Large intestine (tissue), 12 donors: ENCODE measurements at places on chromosomes 4 and X.
A peak's percentile ranks its signal among the peaks of the same experiment; 100 is the strongest.

- DNase-seq, result no peak
Measured at GRCh38 chr4:27720010-27720766, 859.5 kb downstream of the STIM2 start.

DNA sequence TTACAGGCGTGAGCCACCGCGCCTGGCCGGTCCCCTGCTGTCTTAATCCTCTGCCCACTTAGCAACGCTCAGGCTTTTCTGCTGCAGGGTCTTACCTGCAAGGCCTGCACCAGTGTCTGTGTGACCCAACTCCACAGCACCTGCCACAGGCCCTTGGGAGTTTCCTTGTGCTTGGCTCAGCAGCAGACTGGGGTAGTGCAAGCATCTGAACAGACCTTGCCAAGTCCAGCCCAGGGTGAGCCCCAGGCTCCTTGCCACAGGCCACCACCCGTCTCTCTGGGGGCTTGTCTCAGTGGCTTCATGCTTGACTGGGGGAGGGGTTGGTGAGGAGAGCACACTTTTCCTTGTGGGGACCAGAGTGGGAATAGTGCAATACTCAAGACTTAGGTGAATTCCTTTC, 87.0 kb downstream of the FAM193A start:
- no peak for DNase-seq

DNA sequence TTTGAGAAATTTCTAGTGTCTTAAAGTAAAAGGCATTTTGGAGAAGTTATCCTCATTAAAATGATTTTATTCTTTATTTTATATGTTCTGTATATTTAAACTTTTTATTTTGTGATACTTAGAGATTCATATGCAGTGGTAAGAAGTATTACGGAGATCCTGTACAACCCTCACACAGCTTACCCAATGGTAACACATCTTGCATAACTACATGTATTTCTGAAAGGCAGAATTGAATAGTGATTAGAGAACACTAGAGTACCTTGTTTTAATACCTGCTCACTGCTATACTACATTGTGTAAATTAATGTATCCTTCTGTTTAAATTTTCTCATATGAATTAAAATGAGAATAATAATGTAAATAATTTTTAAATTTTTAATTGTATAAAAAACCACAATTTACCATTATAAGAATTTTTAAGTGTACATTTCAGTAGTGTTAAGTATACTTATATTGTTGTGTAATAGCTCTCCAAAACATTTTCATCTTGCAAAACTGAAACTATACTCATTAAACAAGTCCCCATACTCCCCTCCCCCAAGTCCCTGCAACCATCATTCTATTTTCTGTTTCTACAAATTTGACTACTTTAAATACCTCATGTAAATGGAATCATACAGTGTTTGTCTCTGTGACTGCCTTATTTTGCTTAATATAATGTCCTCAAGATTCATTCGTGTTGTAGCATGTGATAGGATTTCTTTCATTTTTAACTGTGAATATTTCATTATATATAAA, 45.4 kb downstream of the INTS12 start:
- no peak for DNase-seq

GRCh38 chr4:89617317-89617716, 219.6 kb downstream of the SNCA start:
- no peak for DNase-seq

- no peak for DNase-seq
Measured at GRCh38 chr4:165810726-165811125, 62.3 kb upstream of the TLL1 start.

DNA sequence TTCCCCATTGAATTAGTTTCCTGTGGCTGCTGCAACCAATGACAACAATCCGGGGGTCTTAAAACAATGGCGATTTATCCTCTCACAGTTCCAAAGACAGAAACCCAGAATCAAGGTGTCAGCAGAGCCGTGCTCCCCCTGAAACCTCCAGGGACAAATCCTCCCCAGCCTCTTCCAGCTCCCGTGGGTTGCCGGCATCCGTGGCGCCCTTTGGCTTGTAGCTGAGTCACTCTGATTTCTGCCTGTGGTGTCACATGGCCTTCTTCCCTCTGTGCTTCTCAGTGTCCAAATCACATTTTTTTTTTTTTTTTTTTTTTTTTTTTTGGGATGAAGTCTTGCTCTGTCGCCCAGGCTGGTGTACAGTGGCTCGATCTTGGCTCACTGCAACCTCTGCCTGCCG, 64.5 kb upstream of the STX18 start:
- no peak for DNase-seq

- DNase-seq, result no peak
Measured at GRCh38 chr4:61149278-61149677, 50.8 kb upstream of the ADGRL3 start.

DNA sequence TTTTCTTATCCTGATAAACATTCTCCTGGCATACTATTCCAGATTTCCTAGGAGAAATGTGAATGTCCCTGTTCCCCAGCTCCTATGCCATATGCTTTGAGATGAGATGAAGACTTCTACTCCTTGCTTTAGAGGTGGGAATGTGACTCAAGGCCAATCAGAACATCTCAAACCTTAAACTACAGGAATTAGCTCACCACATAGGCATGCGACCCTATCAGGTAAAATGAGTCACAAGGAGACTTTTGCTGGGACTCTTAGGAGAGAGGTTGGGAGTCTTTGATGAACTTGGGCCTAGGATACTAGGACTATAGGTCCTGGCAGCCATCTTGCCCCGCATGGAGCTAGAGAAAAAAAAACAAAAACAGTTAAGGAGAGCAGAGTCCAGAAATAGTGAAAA, 5.8 kb upstream of the USO1 start:
- no peak for DNase-seq

DNA sequence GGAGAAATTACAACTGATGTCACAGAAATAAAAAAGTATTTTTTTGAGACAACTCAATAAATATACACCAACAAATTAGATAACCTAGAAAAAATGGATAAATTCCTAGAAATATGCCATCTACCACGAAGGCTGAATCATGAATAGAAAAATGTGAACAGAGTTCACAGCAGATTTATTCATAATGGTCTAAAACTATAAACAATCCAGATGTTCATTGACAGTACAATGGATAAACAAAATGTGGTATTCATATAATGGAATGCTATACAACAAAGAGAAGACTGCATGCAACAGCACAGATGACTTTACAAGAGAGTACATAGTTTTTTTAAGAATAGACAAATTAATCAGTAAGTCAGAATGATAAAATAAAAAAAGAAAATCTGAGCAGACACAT, 55.2 kb downstream of the CLOCK start:
- DNase-seq, result no peak

DNA sequence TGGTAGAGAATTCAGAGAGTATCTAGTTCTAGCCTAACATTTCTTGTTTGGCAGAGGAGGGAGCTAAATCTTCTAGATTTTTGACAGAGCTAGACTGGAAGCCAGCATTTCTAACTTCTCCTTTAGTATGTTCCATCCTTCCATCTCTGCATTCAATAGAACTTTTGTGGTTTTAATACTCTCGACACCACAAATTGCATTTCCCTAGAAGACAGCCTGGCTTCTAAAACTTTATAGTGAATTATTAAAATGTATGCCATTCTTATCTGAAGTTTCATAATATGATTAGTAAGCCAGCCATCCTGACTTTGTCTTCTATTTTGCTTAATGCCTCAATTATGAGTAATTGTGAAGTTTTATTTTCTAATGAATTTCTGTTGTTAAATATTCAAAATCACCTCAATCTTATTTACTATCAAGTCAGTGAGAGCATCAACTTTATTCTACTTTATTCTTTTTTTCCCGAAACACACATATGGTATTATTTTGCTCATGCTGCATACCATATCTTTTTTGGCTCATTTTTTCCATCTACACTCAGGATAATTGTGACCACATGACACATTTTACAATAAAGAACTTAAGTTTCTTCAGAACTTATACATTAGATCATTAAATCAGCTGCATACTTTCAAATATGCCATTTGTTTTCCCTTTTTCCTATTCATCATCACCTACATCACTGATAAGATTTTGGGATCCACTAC, 30.2 kb downstream of the EDNRA start:
- DNase-seq, result no peak

- DNase-seq, result no peak
Measured at GRCh38 chr4:30821859-30822612, 101.9 kb downstream of the PCDH7 start.

- no peak for DNase-seq
Measured at GRCh38 chr4:186939226-186939625, 215.6 kb upstream of the FAT1 start.

GRCh38 chr4:1330761-1331590, 16.0 kb upstream of the UVSSA start:
- no peak for DNase-seq

GRCh38 chr4:170700064-170700463, 610.3 kb upstream of the AADAT start:
- DNase-seq, result no peak

GRCh38 chr4:166501941-166502382, 628.9 kb downstream of the TLL1 start:
- no peak for DNase-seq

GRCh38 chr4:8556341-8557150, 23.6 kb upstream of the GPR78 start:
- no peak for DNase-seq

DNA sequence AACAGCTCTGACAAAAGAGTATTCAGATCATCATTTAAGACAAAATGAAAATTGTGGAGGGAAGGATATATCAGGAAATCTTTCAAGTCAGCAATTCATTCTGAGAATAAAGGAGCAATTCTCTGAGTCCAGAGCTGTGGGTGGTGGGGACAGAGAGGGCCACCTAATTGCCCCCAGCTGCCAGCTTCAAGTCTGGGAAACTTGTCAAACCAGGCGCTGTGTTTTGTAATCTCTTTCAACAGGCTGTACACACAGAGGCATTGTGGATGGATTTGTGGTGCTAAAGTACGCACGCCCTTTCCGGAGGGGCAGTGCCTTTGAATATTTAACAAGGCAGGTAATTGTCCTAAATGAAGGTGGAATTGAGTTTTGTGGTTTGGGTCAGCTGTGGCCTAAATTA, 591.1 kb upstream of the BOD1L1 start:
- DNase-seq, result peak; percentile 29

DNA sequence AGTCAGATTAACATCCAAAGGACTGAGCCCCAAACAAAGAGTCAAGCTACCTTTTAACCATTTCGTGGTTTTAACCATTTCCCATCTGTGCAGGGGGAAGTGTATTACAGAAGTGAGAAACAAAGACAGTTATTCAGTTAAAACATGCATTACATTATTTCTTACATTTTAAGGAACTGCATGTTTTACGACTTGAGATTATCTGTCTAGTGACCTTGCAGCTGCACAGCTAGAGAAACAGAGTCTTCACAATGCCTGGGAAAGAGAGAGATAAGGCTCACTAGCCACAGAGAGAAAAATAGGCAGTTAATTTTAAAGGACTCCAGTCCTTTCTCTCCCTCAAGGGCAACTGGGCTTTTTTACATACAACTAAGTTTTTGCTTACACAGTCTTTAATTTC, 48.7 kb upstream of the KLHL4 start:
- DNase-seq, result no peak

- DNase-seq, result no peak
Measured at GRCh38 chrX:136531951-136532350, at the start of gene VGLL1. Gene VGLL1, plus strand, starts transcription at chrX:136532215. Its CDS starts 3,806 bp downstream, at chrX:136536021.

- no peak for DNase-seq
Measured at GRCh38 chr4:20572976-20573375, 127.3 kb upstream of the PACRGL start.

DNA sequence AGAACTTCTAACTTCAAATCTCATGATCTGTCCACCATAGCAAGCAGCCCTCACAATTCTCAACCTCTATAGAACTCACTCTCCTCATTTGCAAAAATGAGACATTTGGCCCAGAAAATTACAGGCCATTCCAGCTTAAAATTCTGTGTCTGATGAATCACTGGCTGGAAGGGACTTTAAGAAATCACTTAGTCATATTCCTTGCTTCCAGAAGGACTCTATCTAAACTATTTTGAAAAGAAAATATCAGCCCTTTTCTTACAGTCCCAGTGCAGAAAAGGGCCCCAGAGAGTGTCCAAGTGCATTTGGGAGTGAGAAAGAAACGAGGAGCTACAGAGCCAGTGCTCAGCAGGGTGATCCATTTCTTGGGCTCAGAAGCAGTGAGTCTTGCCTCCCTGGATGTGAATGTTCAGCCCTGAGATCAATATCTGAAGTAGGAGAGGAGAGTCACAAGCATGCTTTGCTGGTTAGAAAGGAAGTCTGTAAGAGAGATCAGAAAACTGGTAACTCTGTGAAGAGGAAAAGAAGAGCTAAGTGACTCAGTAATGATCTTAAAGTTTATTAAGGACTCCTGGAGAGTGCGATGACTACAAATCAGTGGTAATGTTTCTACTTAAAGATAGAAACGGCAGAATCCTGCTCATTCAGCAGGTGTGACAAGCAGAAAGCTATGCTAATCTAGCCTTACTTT, 139.8 kb downstream of the PALLD start:
- DNase-seq, result no peak

- no peak for DNase-seq
Measured at GRCh38 chrX:25198253-25198652, 182.5 kb upstream of the ARX start.

GRCh38 chr4:183153190-183153916, 54.3 kb downstream of the WWC2 start:
- DNase-seq, result no peak

- DNase-seq, result no peak
Measured at GRCh38 chr4:11824566-11824965, 395.9 kb upstream of the HS3ST1 start.

DNA sequence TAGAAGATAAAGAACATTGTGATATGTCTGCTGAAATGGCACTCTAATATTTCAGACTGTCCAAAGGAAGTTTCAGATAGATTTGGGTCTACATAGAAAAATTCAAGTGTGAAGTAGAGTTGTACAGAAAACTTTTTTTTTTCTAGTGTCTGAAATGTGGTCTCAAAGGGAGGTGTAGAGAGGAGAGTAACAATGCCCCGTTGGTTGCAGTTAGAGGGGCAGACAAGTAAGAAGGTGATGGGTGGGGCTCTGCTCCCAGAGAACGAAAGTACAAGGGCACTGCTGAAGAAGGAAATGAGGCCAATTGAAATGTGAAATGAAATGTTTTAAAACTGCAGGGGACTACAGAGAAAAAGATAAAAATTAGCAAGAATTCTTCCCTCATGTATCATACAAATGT, 177.8 kb downstream of the BANK1 start:
- DNase-seq, result no peak

DNA sequence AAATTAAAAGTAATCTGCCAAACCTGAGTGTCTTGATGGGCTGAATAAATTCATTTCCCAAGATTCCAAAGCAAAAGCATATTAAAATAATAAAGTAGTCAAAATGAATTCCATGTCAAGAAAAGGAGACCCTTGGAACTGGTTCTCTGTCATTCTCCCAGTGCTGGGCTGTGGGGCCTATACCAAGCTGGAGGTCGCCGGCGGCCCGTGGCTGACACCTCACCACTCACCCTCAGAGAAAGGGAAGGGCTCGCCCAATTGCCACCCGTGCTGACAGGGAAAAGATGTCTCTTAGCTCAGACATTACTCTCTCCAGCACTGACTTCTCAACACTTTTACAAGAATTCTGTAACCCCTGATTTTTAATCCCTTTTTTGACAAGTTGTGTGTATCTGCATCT, 51.7 kb downstream of the GATB start:
- DNase-seq, result no peak
